ENCODE measurements at places on chromosomes 4 and X.

DNA sequence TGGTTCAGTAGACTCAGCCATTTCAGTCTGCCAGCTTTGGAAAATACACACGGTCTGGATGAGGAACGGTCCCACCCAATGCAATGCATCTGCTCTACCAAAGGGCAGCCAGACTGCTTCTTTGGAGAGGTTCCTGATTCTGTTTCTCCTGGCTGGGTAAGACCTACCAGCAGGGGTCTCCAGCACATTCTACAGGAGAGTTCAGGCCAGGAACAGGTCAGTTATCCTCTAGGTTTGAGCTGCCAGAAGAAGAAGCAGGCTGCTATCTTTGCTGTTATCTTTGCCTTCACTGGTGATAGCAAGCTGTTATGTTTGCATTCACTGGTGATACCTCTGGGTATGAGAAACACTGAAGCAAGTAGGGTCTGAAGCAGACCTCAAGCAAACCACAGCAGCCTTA is 45.5 kb upstream of the PBDC1 start:
- DNase-seq: no peak

- no peak for DNase-seq
Observed at GRCh38 chr4:4594285-4594920, 52.6 kb upstream of the STX18 start.

- DNase-seq: no peak
Observed at GRCh38 chr4:6557185-6557584, 17.8 kb upstream of the MAN2B2 start.

DNA sequence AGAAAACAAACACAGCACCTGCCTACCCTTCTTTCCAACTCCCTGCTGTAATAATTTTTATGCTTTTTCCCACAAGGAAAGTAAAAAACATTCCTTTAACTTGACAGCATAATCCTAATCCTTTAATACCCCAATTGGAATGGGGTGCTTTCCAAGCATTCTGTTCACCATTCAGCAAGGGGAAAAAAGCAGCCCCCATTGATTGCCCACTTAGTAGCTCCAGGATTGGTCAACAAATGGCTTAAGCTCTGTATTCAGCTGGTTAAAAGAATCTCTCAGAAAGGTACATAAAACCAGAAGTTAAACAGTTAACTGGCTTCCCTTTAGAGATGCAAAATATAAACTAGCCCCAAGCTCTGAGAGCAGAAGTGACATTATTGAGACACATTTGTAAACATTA is 194.8 kb upstream of the ATOH1 start:
- DNase-seq: no peak

DNA sequence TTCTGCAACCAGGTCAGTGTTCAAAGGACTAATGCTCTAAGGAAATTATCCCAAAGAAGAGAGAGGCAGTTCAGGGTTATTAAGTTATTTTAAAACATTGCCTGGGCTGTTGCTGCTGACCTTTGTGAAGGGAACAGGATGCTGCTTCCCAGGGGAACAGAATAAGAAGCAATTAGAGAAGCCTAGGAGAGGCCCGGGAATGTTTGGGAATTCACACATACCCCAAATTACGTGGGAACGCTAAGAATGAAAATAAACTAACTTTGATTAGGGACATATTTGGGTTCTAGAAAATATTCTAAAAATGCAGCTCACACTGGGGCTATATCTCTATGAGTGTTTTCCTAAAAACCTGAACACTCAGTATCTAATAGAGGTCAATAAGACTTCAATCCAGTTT is 243.1 kb upstream of the FTHL17 start:
- DNase-seq: no peak

GRCh38 chr4:121239951-121240350 is 75.8 kb upstream of the TNIP3 start:
- DNase-seq: no peak

GRCh38 chr4:111952688-111953087 is 192.6 kb upstream of the FAM241A start:
- DNase-seq: no peak

DNA sequence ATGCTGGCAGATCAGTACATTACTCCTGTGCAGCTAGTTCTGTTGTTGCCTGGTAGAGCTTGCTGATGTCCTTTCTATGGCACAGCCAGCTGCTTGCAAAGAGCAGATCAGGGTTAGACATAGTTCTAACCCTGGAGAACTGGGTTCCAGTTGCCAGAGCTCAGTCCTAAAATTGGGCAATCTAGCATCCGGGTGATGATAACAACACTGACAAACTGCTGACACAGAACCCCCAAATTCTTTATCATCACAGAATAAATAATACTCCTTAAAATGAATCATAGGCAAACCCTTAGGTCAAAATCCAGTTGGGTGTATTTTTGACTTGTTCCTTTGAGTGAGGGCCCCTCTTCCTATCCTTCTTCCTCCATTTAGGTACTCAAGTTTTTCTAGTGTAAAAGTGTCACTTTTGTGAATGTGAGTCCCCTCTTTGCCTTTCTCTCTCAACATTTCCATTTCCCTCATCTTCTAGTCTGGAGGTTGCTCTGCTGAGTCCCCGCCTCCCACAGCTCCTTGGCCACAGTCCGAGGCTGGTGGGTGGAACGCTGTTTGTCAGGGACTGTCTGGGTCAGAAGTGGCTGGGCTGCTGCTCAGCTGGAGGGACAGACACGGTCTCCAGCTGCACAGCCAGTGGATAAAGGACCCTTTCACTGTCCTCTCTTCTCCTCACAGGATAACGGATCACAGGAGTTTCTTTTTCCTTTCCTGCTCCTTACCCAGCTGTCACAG is 93.6 kb upstream of the RASGEF1B start:
- no peak for DNase-seq

- no peak for DNase-seq
Observed at GRCh38 chr4:84968925-84969324, 2.4 kb upstream of the WDFY3 start.

- DNase-seq: no peak
Observed at GRCh38 chr4:79652232-79652631, 244.2 kb upstream of the GK2 start.

- no peak for DNase-seq
Observed at GRCh38 chrX:139125916-139126315, 404.6 kb upstream of the F9 start.

- peak; percentile 53 for DNase-seq
Observed at GRCh38 chrX:39693298-39693697, 404.5 kb downstream of the BCOR start.

DNA sequence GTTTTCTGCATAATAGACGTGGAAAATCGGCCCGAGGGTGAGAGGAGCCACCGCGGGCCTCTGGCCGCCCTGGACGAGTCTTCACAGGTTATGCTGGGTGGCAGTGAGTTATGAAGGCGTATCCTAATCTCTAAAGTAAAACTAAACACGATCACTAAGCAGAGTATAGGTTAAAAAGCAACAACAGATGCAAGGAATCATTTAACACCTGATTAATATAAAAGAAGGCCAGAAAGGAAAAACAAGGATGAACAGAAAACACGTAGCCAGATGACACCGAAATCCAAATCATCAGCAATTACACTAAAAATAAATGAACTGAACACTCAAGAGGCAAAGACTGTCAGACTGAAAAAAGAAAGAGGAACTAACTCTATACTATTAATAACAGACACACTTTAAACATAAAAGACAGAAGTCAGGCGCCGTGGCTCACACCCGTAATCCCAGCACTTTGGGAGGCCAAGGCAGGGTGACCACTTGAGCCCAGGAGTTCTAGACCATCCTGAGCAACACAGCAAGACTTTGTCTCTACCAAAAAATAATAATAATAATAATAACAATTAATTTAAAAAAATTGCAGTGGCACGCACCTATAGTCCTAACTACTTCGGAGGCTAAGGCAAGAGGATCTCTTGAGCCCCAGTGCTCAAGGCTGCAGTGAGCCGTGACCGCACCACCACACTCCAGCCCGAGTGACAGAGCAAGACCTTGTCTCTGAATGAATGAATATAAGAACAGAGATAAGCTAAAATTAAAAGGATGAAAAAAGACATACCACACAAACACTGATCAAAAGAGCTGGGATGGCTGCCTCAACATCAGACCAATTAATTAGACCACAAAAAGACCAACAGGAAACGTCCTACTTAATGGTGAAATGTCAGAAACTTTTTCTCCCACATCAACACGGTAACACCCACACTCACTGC is 30.0 kb downstream of the CTBP1 start:
- no peak for DNase-seq

- DNase-seq: no peak
Observed at GRCh38 chrX:19370061-19370460, 26.3 kb downstream of the PDHA1 start.

- DNase-seq: no peak
Observed at GRCh38 chr4:25160714-25161592, 704 bp upstream of the SEPSECS start.

DNA sequence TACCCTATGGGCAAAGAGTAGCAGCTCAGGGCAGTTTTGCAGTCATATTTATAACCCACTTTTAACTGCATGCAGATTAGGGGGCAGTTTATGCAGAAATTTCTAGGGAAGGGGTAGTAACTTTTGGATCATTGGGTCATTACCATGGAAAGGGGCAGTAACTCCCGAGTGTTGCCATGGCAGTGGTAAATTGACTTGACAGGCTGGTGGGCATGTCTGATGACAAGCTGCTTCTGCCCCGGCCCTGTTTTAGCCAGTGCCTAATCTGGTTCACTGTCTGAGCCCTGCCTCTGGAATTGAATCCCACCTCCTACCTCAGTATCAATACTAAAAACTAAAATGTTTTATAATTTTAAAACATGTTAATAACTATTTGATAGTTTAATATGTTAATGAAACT is 362.1 kb upstream of the ATOH1 start:
- no peak for DNase-seq

DNA sequence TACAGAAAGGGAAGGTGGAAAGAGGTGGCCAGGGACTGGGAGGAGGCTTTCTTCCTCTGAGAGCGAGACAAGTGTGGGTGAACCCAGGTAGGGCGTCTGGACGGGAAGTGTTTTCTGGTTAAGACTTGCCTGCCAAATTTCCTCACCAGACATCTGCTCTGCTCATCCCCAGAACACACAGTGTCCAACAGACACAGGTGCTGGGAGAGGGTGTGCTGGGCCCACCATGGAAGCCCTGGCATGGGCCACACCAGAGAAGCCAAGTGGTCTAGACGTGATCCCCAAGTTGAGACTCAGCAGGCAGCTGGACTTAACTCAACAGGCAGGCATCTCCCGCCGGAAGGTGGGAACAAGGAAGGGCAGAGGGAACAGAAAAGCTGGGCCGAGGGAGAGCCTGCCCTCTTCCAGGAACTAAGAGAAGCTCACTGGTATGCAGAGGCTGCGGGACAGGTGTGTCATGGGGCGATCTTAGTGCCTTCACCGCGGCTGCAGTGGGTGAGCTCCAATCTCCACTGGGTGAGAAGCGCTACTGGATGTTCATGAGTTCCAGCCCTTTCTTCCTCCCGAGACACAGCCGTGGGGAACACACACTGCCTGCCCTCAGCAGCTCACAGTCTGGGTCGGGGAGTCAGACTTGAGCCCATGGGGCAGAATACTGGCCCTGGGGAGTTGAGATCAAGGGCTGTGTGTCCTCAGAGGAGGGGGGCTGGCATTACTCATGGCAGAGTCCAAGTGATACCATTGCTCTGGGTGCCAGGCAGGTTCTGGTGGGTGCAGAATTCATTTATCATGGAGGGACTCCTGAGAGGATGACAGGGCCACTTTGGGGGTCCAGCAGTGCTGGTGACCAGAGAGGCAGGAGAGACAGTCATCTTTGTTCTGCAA is 110.2 kb downstream of the CPZ start:
- no peak for DNase-seq

- peak; percentile 12 for DNase-seq
Observed at GRCh38 chr4:8708401-8709021, 115.9 kb downstream of the CPZ start.

- no peak for DNase-seq
Observed at GRCh38 chr4:132269303-132269990, 879.6 kb upstream of the PCDH10 start.

DNA sequence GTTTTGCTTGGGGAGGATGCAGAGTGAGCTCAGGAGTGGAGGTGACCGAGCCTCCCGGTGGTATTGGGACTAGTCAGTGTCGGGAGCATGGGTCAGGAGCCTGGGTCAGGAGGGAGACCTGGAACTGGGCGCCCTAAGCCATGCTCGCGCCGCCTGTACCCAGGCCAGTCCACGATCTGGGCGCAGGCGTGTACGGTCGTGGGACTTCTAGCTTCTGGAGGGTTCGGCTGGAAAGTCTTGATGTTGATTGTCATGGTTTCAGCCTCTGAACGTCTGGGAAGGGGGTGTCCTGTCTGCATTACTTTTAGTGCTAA is 244 bp downstream of the EIF2S3 start:
- no peak for DNase-seq

DNA sequence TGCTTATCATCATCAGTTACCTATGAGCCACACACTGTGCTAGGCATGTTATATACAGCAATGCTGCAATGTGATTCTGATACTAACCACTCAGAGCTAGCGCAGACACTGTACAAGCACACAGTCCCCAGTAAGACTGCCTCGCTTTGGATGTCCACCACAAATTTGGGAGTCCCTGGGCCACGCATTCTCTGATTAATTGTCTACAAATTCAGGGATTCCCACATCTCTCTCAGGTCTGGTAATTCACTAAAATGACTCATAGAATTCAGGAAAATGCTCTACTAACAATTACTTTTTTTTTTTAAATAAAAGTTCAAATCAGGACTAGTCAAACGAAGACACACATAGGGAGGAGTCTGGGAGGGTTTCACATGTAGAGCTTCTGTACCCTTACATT is 652.1 kb upstream of the AADAT start:
- DNase-seq: no peak

DNA sequence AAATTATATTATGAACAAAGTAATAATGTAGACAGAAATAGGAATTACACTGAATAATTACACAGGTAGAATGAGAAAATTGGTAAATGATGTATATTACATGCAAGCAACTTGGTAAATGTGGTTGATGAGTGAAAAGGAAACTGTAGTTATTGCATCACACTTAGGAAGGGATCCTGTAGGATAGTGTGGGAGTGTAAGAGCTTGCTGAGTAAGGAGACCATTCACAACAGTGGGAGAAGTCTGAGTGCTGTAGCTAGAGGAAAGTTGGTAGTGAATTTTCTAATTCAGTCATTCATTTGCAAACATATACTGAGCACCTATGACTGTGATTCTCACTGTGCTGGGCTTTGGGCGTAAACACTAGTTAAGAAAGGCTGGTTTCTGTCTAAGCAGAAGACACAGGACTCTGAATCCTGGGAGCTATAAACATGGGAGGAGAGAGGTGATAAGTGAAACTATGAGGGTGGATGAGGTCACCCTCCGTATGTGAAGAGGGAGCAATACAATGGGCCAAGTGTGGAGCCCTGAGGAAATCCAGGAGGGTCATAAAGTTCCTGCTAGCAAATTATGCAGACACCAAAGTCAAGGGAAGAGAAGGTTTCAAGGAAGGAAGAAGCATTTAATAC is 14.2 kb upstream of the CPE start:
- no peak for DNase-seq

GRCh38 chr4:165588534-165589315 is 209.9 kb downstream of the CPE start:
- DNase-seq: no peak

- no peak for DNase-seq
Observed at GRCh38 chr4:176193938-176194337, 1.4 kb downstream of the SPATA4 start.

- DNase-seq: no peak
Observed at GRCh38 chr4:84878546-84878945, 87.9 kb downstream of the WDFY3 start.

- DNase-seq: no peak
Observed at GRCh38 chr4:69888336-69888735, 28.4 kb upstream of the SULT1E1 start.

GRCh38 chr4:122604146-122604545 is 16.7 kb downstream of the IL21 start:
- no peak for DNase-seq

- DNase-seq: no peak
Observed at GRCh38 chrX:41692162-41692749, 3.5 kb downstream of the GPR34 start.

Measured in mesothelial cell of epicardium (in vitro differentiated cells).